Esophagus squamous epithelium (tissue), 5 donors: ENCODE measurements at places on chromosomes 2 and 18.

DNA sequence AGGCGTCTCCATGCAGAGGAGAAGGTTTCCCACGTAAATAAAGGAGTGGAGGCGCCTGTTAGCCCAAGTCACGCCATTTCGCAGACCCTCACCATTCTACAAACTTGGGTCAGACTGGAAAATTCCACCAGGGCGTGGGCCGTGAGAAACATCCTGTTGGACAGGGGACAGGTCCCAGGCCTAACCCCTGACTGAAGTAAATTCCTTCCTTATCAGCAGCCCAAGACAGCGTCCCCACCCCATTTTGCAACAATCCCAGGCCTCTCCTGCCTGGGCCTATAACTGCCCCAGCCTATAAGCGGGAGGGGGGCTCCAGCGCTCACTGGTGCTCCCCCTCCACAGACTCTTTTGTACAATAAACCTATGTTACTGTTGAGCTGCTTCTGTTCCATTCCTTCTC is 57.3 kb upstream of the CBLN2 start:
- DNase-seq = no peak

DNA sequence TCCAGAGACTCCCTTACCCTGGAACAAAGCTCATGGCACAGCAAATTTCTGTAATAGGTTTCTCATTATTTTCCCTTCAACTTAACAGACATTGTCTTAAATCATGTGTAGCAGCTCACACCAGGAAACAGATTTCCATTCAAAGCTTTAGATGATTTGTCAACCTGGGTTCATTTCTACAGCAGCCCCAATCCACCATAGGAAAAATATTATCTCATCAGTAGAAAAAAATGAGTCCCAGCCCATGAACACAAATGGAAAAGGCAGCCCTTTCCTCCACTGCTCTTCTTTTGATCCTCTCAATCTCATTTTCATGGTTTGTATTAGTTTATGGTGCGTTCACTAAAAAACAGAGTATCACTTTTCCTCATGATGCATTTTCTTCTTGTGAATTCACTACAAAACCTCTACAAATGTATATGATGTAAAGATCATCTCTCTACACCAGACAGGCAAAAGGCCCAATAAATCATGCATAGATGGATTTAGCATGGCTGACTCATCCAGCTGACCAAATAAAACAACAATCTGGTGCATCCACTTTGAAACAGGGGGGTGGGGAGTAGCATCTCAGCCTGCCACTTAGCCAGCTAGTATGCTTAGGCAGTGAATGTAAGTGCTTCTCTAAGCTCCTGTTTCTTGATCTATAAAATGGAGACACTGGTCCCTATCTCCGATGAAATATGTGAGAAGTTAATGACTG is 78.6 kb downstream of the SATB2 start:
- no peak for DNase-seq

DNA sequence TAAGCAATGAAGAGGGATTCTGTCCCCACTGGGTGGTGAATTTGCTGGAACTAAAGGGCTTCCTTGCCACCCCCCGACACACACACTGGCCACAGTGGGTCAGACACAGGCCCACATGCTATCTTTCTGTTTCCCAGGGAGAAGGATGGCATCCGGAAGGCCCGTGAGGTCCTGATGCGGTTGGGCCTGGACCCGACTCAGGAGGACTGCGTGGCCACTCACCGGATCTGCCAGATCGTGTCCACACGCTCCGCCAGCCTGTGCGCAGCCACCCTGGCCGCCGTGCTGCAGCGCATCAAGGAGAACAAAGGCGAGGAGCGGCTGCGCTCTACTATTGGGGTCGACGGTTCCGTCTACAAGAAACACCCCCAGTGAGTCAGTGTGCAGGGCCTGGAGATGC is 44.6 kb downstream of the HK2 start:
- DNase-seq = no peak

GRCh38 chr2:158837645-158838044 is 42.5 kb downstream of the DAPL1 start:
- DNase-seq = no peak

DNA sequence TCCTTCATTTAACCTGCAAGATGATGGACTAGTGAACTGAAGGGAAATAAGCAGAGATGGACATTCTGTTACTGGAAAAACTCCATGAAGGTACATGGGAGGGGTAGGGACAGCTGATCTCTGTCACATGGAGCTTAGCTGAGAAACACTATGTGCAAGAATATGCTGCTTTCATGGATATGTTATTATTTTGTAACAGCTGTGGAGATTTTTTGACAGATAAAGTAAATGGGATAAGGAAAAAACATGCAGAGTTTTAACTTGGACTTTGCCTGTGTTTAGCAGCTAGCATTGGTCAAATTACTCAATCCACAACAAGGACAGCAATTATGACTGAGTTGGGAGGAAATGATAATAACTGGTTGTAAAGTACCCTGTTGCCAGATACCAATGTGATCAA is 28.7 kb upstream of the HNRNPA3 start:
- no peak for DNase-seq

DNA sequence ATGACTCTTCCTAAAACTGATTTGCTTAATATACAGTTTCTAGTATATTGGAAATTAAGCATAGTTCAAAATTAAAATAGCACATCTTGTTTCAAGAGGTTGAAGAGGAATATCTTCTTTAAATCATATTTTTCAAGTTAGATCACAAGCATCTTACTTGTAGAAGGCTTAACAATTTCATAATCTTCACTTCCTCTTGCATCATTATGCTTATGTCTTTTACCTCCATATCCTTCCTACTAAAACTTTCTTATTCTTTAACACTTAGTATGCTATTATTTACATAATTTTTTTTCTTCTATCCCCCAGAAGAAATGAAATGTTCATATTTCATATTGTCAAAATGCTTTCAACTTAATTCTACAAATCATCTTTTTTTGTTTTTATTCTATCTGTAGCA is 1354.9 kb upstream of the TMEFF2 start:
- DNase-seq = no peak
